CD8-positive, alpha-beta T cell (primary cell): ENCODE measurements at places on chromosomes 5 and 9.

DNA sequence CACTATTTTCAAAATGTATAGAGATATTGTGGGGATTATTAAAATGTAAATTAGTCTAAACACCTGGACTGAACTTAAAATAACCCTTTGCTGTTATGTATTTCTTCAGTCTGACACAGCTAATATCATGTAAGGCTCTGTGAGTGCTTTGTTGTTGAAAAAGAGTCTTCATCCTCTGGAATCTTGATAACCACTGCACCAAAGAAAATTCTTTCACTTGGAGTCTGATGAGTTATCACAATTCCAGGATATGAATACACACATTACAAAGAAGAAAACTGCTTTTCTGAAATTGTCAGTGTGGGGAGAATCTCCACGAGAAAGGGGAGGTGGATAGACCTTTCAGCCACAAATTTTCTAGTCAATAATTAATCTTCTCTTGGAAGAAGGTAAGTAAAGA, 42.3 kb upstream of the TARS1 start:
- DNase-seq, result no peak

GRCh38 chr9:116685166-116685565, 1.9 kb upstream of the TRIM32 start:
- DNase-seq, result no peak

DNA sequence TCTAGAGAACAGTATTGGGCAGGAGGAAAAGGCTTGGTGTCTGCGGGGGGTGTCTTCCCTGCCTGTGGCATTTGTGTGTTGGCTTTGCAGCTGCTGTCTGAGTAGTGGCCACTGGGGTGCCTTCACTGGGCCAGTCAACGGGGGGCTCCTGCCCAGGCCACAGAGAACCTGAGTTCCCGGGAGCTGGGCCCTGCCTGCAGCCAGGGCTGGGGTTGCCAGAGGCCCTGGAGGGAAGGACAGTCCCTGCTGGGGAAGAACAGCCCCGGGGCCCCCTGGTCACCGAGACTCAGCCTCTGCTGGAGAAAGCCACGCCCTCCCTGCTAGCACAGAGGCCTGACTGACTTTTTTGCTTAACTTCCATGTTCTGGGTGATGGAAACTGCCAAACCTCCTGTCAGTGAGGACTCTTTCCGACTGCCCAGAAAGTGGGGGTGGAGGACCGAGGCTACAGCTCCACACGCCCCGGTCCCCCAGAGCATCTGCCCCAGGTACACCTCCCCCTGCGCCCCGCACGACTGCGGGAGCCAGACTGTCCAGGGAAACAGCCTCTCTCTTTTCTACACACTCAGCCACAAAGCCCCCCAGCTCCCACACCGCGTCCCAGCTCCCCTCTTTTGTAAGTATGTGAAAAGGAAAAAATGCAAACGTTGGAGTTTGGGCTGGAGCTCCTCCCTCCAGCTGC, 133.4 kb downstream of the DAB2IP start:
- no peak for DNase-seq

DNA sequence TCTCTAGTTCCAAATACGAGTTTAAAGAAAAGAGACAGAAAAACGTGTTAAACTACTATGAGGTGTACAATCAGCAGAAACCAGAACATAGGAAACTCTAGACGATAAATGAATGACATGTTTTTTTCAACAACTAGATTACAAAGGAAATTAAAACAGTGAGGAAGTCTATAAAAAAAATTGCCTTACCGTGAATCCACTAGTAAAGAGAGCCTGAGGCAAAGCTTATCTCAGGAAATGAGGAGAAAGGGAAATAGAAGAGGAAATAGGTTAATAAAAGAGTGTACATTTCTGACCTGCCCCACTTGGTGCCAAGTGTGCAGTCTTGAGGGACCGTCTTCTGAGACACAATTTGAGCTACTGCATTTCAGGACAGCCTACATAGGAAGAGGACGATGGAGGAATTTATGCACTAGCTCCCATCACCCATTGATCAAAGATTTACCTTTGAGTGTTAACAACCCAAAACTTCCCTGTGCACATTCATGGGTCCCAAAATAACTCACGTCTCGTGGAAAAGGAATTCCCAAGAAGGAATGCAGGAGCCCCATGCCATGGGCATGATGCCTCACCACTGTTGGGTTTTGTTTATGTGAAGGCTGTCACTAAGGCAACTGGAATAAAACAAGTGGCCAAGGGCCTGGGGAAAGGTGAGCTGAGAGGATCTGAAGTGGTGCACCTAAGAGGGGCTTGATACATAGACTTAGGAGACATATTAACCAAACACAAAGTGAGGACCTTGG, 53.6 kb upstream of the SLC1A3 start:
- DNase-seq, result no peak

DNA sequence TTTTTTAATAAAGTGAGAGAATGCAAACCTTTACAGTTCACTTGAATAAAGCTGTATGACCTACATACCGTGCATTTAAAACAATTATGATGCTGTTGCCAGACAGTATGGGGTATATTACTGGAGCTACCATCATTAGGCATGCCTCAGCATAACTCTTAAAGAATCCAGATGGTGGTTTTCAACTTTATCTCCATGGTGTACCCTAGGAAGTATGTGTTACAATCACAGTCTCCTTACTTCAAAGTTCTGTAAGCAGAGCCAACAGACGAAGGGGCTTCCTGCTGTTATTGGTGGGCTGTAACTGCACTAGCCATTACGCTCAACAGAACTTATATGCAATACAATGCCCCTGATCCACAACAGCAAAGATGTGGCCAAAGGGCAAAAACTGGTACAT, 803.3 kb downstream of the DTWD2 start:
- no peak for DNase-seq

GRCh38 chr5:135071311-135071710, 37.3 kb upstream of the PITX1 start:
- DNase-seq, result no peak
